T-cell (primary cell): ENCODE measurements at places on chromosomes 6 and 20. TPM values are rescaled to one million over a fixed set of nuclear protein-coding genes. Genes with fewer than 3 reads are reported as not detected.

DNA sequence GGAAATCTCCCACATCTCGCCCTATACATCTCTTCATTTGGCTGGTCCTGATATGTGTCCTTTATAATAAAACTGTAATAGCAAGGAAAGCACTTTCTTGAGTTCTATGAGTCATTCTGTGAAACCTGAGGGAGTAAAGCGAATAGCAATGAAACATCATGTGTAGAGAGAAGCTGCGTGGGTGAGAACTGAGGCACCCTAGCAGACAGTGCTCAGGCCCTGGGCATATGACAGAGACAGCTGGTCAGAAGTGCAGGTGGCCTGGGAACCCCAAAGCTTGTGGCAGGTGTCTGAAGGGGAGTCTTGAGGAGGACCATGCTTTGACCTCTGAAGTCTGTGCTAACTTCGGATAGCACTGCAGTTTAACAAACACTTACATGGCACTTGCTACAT, 1.3 kb upstream of the BLOC1S5 start:
- peaks cover 20% of the 10 kb centered on the region for H3K4me1 ChIP-seq
- H3K4me3 ChIP-seq = no peak overlapping the region
- peak overlapping the region; percentile 84 for H3K27ac ChIP-seq
- H3K36me3 ChIP-seq = peaks cover 11% of the 10 kb centered on the region

DNA sequence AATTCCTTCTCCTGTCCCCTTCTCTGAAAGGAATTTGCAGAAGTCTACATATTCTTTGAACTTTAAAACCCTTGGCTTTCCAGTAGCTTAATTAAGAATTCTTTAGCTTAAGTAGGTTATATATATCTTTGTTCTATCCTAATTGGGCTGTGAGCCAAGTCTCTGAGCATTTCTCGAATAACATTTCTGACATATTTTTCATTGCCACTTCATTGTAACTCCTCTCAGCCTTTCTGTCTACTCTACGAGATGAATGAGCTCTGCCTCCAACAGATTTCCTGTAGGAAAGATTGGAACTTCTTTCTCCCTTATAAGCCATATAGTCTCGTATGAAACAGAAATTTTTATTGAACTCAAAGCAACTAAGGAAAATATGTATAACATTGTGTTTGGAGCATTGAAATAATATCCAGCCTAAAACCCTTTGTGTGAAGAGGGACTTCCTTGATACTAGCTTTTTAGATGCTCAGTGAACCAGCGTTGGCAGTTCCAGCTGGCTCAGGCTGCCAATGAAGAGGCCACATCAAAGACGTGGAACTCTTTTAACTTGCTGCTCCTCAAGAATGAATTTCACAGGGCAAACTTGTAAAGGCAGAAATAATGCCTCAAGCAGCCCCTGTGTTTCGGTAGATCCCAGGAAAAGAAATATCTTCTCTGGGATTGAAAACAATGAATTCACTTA, 87.7 kb upstream of the NOX3 start:
- no peak for DNase-seq
- H3K27ac ChIP-seq = no peak overlapping the region
- no peak overlapping the region for H3K4me3 ChIP-seq
- H3K36me3 ChIP-seq = no peaks in the 10 kb centered on the region

GRCh38 chr6:143236151-143236798, 175.6 kb downstream of the AIG1 start:
- no peak overlapping the region for H3K27ac ChIP-seq
- H3K4me1 ChIP-seq = no peaks in the 10 kb centered on the region

DNA sequence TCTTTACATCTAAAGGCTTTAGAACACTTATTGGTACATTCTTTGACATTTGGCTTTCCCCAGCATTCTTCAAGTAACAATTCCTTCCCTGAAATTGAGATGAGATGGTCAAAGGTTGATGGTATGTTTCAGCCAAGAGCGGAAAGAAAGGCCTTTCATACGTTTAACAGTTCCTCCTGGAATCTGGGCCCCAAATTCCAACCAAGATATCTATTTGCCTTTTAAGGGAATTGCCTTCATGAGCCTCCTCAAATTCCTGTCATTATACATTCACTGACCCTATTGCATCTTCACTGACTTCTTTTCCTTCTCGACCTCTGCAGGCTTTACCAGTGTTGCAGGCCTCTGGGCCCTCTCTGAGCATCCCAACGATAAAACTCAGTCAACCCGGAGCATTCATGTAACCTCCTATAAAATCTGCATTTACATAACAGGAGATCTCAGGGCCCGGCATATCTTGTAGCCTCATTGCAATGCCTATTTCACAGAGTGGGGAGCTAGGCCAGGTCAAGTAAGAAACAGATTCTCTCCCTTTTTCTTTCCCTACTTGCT, 18.3 kb upstream of the WFDC9 start:
- H3K36me3 ChIP-seq = no peaks in the 10 kb centered on the region
- H3K27me3 ChIP-seq = no peaks in the 10 kb centered on the region
- DNase-seq = no peak
- H3K4me1 ChIP-seq = no peaks in the 10 kb centered on the region
- H3K4me3 ChIP-seq = no peak overlapping the region

- no peak overlapping the region for H3K27ac ChIP-seq
- no peaks in the 10 kb centered on the region for H3K4me1 ChIP-seq
- no peak for DNase-seq
- no peaks in the 10 kb centered on the region for H3K36me3 ChIP-seq
Measured at GRCh38 chr6:4929097-4929718, 74.6 kb downstream of the RPP40 start.

- no peaks in the 10 kb centered on the region for H3K4me1 ChIP-seq
- H3K27me3 ChIP-seq = no peaks in the 10 kb centered on the region
- DNase-seq = no peak
- H3K27ac ChIP-seq = no peak overlapping the region
- H3K4me3 ChIP-seq = no peak overlapping the region
Measured at GRCh38 chr20:32300647-32301046, 23.2 kb downstream of the KIF3B start.

- no peak for DNase-seq
- H3K27ac ChIP-seq = no peak overlapping the region
- H3K4me1 ChIP-seq = peaks cover 36% of the 10 kb centered on the region
- no peak overlapping the region for H3K4me3 ChIP-seq
Measured at GRCh38 chr20:1124421-1124820, 6.0 kb downstream of the PSMF1 start.

- H3K36me3 ChIP-seq = no peaks in the 10 kb centered on the region
- no peak overlapping the region for H3K4me3 ChIP-seq
- H3K4me1 ChIP-seq = no peaks in the 10 kb centered on the region
- DNase-seq = no peak
Measured at GRCh38 chr6:17505062-17505476, 95.0 kb upstream of the FAM8A1 start.

The DEFB115 gene
- total RNA-seq = not detected

The CDK5RAP1 gene
- 53.7 TPM for total RNA-seq
